NCI-H526 (cell line): ENCODE measurements at places on chromosomes 11 and 22.
A peak's percentile ranks its signal among the peaks of the same experiment; 100 is the strongest.

DNA sequence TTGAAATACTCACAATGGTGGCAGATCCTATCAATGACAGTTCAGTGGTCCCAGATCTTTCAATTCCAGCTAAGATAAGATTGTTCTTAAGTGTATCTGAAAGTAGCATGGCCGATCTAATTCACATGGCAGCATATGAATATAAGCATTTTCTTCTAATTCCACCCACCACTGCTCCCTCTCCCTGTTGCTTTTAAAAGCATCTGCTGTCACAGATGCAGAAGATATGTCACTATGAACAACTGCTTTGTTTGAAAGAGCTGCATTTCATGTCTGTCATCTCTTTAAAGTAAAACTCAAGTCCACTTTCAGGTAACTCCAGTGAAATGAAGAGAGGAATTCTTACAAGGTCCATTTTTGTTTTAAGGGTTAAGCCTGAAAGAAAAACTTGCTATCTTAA, 1044.0 kb downstream of the DLG2 start:
- no peak for DNase-seq

GRCh38 chr11:122772945-122773344, 65.4 kb upstream of the CRTAM start:
- DNase-seq = no peak

DNA sequence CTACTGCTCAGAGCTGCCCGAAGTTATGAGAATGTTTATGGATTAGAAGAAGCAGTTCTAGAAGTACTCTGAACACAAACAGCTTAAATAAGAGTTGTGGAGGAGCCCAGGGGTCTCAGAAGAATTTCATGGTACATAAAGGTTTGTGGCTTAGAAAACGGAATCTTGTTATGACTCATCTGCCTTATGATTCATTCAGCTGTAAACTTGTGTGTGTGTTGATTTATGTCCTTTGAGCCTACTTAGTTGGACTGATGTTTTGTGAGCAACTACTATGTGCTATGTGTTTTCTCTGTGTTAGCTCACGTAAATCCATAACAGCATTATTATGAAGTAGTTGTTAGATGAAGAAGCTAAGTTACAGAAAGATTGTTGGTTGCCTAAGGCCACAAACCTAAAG, 203.7 kb downstream of the PGR start:
- no peak for DNase-seq

DNA sequence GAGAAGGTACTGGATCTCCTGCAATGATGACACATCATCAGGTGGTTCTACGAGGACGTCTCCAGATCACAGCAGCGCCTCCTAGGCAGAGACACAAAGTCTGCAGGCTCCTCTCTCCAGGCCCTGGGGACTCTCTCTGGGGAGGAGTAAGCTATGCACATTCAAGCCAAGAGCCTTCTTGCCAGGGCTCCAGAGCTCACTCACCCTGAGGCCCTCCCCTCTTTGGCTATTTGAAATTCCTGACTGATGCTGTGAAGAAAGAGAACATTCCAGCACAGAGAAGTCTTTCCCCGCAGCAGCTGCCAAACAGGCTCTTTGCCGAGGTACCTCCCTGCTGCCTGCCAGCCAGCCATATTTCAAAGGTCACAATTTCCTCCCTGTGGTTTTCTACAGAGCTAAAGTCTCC, 204.9 kb downstream of the CSNK2A3 start:
- DNase-seq = peak; percentile 11

DNA sequence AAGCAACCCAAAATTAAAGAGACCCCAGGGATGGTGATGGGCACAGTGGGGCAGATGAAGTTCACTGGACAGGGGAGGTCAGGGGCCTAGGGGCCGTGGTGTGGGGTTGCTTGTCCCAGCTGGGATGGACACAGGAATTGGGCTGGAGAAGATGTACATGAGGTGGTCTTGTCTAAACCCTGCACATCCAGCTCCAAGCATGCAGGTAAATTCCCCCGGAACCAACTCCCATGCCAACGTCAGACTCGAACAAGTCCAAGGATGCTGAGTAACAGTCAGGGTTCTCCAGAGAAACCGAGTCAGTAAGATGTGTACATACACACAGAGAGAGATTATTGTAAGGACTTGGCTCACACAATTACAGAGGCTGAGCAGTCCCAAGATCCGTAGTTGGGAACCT, 28.9 kb downstream of the TSPAN32 start:
- no peak for DNase-seq

DNA sequence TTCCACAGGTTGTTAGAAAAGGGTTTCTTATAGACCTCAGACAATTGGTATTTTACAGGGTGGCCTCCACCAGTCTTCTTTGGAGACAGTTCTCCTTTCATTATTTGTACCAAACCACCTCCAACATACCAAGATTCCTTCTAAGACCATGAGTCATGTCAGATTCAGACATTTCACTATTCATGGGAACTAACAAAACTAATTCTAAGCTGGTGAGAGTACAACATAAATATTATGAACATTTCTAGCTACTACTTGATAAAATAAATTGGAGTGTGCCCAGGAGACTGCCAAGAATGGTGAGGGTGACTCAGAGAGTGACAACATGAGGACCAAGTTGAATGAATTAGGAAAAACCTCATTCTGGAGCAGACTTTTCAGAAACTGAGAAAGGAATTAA, 494.6 kb upstream of the LRRC4C start:
- no peak for DNase-seq

DNA sequence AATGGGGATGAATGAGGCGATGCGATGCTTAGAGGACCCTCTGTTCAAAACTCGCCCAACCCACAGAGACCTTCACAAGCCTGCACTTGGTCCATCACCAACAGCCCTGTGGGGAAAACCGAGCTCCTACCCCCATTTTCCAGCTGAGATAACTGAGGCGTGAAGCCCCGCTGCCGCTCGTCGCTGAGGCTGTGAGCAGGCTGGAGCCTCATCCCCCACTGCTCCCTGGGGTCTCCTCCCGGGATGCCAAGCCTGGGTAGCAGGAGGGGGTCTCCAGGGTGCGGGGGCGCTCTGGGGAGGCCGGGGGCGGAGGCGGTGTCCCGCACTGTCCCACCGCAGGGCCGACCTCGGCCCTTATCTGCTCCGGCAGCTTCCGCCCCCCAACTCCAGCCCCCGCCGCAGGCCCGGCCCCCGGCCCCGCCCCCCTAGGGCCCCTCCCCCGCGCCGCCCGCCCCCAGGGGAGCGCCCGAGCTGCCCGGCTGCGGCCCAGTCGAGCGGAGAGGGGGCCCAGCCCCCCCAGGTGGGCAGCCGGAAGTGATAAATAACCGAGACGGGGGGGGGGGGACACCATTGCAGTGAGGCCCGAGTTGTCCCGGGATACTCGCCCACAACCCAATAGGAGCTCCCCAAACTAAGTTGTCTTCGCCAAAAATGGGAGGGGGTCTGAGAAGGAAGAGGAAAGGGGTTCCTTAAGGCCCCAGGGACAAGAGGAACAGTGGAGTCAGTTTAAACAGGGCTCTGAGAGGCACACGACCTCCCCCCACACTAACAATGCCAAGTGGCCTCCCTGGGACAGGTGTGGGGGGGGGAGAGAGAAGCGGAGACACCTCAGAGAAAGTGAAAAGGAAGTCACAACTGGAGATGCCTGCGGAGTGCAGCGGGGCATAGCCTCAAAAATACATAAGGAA, 8.3 kb upstream of the SLC39A13 start:
- DNase-seq = no peak
